NCI-H187 (cell line): ENCODE measurements at places on chromosomes 4 and X.

DNA sequence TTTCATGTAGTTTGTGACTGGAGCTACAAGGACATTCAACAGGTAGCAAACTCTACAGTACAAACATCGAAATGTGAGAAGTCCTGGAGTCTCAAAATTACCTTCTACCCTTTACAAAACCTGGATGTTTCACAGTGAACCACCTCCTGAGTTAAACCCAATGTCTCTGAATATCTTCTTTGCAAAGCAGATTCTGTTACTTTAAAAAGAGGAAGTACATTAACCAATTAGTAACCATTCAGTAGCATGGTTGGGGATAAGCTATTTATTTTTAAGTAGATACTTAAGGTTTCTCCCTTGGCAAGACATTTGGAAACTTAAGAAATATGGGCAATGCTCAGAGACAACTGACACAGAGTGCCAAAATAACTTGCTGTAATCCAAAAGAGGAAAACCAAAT, 371.9 kb upstream of the NWD2 start:
- DNase-seq: no peak

DNA sequence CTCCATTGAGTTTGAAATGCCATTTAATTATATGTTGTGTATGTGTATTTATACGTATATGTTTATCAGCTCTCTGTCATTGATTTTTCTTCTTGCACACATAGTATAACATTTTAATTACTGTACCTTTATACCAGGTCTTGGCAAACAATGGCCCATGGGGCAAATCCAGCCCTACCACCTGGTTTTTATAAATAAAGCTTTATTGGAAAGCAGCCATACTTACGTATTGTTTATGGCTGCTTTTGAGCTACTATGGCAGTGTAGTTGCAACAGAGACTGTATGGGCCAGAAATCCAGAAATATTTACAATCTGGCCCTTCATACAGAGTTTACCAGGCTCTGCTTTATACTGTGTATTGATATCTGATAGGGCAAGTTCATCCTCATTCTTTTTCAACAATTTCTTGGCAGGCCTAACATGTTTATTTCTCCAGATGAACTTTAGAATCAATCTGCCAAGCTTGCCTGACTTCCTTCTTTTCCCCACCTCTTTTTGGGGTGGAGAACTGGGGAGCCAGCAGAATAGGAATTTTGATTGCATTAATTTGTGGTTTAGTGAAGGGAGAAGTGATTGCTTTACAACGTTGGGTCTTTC, 15.8 kb downstream of the DCUN1D4 start:
- no peak for DNase-seq

- no peak for DNase-seq
These were observed 21.7 kb upstream of the MTM1 start for GRCh38 chrX:150546711-150547153.

- no peak for DNase-seq
These were observed 164.0 kb downstream of the TMEM47 start for GRCh38 chrX:34493086-34493485.

- no peak for DNase-seq
These were observed 46.1 kb upstream of the NAP1L5 start for GRCh38 chr4:88743696-88744095.

- peak; percentile 1 for DNase-seq
These were observed at the start of gene RNF128 for GRCh38 chrX:106726485-106727437. Gene RNF128 (plus strand): TSS chrX:106726701. CDS start chrX:106726914, 213 bp downstream.

DNA sequence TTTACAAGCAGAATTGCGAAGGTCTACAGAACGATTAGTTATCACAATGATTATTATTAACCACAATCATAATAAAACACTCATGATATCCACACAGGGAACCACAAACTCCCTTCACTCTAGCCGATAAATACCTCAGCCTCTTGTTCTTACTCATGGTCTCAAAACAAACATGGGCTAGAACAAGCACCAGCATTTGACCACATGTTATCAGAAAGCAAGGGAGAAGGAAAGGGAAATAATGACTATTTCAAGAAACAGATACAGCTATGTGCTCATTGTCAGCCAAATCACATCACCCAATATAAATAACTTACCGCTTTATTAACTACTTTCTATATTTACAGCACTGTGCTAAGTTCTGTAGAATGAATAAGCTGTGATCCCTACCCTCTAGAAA, 663.2 kb upstream of the HTR2C start:
- DNase-seq: no peak

- no peak for DNase-seq
These were observed 2.8 kb downstream of the KIT start for GRCh38 chr4:54660591-54660990.

DNA sequence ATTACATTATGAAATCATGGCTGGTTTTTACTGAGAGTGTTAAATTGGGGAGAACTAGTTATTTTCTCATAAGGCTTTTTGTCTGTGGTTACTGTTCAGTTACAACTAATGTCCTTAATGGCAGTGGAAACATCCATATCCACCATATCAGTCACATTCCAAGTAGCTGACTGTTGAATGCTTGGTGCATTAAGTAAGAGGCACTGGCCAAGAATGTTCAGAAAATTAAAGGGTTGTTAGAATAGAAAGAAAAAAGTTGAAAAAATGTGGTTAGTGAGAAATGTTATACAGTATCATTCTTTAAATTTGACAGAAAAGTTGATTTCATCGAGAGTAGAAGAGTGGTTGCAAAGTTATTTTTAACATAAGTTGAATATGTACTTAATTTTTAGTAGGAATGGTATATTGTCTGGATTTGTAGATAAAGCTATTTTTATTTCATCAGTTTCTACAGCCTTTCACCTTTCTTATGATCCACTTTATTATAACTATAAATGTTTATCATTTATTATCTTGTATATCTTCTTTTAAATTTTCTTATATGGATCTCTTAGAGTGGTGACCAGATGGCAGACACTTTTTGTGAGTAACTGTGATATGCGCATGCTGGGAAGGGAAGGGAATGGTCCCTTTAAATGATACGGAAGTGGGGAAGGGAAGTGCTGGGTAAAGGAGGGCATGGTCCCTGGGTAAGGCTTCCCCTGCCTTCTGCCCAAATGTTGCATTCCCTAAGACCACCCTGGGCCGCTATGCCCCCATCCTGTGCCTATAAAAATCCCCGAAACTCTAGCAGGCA, 2407.1 kb downstream of the ARAP2 start:
- no peak for DNase-seq

DNA sequence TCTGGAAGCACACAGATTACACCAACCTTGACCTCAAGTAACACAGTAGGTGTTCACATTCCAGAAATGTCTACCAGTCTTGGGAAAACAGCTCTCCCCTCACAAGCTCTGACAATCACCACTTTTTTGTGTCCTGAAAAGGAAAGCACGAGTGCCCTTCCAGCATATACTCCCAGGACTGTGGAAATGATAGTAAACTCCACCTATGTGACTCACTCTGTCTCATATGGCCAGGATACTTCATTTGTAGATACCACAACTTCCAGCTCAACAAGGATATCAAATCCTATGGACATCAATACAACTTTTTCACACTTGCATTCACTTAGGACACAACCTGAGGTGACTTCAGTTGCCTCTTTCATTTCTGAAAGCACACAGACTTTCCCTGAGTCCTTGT, 46.9 kb downstream of the ADGRG4 start:
- no peak for DNase-seq

DNA sequence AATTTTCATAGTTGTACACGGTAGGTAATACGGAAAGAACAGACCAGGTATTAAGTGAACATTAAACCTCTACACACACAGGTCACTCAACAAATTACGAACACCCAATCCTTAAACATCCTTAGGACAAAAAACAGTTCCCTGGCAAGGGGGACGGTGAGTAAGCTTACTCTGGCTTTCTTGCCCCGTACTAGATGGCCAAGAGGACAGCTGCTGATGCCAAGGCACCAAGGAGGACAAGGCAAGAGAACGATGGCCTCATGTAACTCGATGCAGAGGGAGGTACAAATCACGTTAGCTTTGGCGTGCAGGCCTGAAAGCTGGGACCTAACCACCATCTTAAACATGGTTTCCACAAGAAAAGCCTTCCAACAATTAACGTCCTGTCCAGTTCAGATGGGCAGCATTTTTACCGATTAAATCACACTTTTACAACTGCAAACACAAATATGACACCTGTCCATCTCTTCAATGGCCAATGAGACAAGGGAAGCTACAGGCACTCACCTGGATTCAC, 23.7 kb downstream of the FAT1 start:
- no peak for DNase-seq

GRCh38 chr4:122005064-122005755, 53.4 kb upstream of the TRPC3 start:
- DNase-seq: no peak

- no peak for DNase-seq
These were observed 53.2 kb upstream of the PJA1 start for GRCh38 chrX:69218407-69218997.

DNA sequence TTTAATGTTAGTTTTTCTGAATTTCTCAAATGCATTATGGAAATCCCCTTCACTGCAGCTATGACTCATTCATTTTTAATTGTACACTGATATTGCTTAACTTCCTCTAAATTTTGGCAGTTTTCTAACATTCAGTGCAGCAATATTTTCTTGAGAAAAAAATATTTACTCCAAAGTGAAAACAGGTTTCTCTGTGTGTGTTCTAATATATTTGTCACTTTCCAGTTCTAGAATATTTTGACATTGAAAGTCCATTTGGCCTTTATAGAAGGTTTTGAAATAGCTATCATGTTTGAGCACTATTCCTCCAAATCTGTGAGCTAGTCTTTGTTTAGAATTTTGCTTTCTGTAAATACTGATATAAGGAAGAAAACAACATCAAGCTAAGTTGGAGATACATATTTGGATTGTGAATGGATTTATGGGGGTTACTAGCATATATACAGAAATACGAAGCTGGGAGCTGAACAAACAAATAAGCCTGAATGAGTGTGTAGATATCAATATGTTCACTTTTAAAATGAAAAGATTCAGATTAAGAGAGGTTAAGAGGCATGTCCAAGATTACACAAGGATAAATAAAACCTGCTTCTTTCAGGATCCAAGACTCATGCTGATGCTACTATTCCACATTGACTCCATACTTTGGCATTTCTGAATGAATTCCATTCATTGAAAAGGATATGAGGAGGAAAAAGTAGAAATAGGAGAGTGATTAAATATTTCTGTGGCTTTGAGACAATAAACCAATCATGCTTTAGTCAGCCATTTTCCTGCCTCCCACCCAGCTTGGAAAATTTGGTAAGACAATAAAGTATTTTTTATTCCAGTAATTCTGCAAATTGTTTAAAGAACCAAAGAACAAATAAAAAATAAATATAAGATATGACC, 57.3 kb upstream of the SLIT2 start:
- no peak for DNase-seq

DNA sequence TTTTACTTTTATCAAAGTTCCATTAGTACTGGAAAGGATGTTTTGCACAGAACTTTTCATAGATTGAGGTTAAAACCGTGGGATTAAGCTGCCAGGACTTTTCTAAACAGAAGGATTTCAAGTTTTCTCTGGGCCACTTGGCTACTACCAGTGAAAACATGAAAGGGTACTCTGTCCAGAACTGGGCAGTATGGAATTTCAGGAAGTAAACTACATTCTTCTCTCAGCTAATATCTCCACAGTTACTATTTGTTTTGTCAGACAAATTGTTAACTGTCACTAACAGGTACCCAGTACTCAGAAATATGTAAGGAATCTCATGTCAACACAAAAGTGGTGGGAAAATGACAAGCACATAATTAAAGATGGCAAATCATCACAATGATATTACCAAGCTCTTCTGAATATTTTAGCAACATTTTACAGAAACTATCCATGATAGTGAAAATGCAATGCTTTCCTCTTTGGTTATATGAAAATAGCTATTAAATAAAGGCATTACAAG, 454.4 kb downstream of the C4orf33 start:
- no peak for DNase-seq

DNA sequence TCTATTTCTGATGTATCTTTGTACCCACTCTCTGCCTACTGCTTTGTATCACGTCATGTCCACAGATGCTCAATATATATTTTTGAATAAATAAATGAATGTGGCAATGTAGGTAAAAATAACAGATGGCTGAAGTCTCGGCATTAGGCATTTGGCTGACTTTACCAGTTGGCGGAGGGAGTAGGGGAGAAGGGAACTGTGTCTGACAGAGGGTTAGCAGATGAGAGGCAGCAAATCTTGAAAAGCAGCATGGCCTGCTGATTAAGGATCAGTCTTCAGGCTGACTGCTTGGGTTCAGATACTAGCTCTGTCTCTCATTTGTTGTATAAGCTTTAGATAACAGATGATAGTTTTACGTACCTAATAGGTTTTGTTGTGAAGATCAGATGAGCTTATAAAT, 31.9 kb upstream of the RASGEF1B start:
- no peak for DNase-seq

GRCh38 chr4:184699941-184700340, 34.0 kb downstream of the CENPU start:
- no peak for DNase-seq

DNA sequence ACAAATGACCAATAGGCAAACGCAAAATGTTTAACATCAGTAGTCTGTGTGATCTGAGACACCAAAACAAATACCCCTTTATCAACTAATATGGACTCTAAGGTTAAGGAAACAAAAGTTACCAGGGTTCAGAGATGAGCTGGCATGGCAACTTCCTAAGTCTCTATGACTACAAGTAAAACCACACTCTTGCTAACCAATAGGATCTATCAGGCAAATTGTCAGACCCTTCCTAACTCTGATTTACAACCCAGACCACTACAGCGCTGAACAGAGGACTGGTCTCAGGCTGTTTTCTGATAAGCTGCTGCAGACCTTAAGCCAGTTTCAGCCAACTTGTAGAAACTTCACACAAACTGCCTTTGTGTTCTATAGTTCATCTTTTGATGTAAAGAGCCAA, 608.0 kb downstream of the TLL1 start:
- DNase-seq: no peak

- DNase-seq: no peak
These were observed 51.4 kb downstream of the MED28 start for GRCh38 chr4:17665852-17666251.

- DNase-seq: no peak
These were observed 57.3 kb upstream of the ADGRA3 start for GRCh38 chr4:22573198-22573597.

GRCh38 chr4:187017147-187017546, 293.5 kb upstream of the FAT1 start:
- DNase-seq: no peak

DNA sequence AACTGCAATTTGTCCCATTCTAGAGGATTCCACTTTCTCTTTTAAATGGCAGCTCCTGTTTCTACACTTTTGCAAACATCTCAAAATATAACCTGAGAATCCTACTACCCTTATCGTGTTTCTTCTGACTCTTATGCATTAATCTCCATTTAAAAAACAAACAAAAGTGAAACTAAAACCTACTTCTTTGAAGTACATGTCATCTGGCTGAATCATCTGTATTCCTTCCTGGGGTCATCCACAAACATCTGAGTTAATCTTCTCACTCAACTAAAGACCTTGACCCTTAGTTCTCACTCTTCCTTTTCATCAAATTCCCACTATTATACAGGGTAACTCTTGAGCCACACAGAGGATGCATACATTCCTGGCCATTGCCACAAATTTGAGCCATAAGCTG, 584.8 kb downstream of the PPARGC1A start:
- DNase-seq: no peak

GRCh38 chrX:100975212-100975611, 5.7 kb downstream of the ARL13A start:
- no peak for DNase-seq

GRCh38 chrX:87236830-87237440, 280.7 kb upstream of the KLHL4 start:
- DNase-seq: no peak
